ENCODE measurements at places on chromosomes 6 and 20.

DNA sequence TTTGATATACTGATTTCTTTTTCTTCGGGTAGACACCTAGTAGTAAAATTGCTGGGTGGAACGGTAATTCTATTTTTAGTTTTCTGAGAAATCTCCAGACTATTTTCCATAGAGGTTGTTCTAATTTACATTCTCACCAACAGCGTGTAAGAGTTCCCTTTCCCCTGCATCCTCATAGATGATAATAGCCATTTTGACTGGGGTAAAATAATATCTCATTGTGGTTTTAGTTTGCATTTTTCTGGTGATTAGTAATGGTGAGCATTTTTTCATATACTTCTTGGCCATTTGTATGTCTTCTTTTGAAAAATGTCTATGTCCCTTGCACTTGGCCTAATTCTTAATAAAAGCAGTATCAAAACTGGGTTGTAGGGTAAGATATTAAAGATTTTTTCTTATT is 148.9 kb upstream of the SIM1 start:
- DNase-seq, result no peak

GRCh38 chr20:56358070-56358469 is 704 bp upstream of the FAM210B start:
- no peak for DNase-seq

- DNase-seq, result no peak
These were observed 433.7 kb upstream of the MANEA start for GRCh38 chr6:95143408-95144180.

GRCh38 chr20:58233881-58234528 is 5.6 kb upstream of the ANKRD60 start:
- DNase-seq, result no peak

- no peak for DNase-seq
These were observed 1139.3 kb downstream of the HACE1 start for GRCh38 chr6:103720393-103720792.

DNA sequence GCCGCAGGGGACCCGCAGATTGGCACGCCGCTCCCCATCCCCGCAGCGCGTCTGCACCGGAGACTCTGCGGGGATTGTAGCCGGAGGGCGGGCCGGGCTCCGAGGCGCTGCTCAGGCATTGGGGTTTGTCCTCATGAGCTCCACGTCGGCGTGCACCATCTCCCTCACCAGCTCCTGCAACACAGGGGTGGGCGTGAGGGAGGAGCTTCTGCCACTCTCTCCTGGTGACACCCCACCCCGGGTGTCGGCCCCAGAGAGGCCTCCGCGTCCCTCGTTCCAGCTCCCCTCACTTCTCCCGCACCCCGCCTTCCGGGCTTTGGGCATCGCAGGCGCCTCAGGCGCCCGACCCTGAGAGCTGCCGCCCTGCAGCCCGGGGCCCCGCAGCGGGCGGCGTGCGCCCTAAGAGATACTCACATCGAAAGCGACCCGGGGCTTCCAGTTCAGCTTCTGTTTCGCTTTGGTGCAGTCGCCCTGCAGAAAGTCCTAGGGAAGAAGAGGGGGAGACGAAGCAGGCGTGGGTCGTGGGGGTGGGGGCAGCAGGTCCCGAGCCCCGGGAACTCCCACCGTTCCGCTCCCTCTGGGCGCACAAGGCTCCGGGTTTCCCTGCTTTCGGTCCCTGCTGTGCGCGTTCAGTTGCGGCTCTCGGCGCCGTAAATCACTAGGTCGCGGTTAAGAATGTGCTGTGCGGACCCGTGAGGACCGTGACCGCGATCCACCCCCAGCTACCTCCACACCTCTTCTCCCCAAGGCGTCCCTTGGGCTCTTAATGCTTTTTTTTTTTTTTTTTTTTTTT is 14.5 kb downstream of the FOXC1 start:
- no peak for DNase-seq

DNA sequence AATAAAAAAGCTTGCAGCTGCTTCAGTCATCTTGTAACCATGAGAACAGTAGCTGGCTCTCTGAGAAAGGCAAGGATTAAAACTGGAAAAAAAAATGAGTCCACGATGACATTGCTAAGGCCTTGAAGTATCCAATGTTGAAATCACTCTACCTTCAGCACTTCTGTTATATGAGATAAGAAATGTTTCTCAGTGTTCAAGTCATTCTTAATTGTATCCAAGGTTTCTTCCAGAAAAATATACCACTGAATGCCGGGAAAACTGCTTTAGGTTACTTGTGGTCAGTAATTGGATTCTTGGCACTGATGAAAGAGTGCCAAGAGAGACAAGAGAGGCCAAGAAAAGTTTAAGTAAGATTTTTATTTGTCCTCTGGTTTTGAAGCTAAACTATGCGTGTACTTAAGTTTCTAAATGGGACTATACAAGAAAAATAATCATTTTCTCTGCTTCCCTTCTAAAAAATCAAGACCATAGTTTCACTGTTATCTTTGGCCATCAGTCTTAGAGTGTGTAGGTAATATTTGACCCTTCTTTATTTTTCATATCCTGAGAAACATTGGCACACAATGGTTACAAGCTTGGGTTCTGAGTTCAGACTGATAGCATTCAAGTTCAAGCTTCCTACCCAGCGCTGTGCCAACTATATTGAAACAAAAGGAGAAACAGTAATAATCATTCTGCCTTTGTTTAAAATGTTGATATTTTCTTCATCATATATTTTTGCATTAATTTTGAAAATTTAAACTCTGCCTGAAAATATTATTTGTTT is 84.6 kb downstream of the TRDN start:
- DNase-seq, result no peak

GRCh38 chr6:41741625-41742490 is 5.3 kb downstream of the PGC start:
- no peak for DNase-seq

GRCh38 chr20:23132930-23133559 is 46.9 kb upstream of the CD93 start:
- DNase-seq, result no peak

Data from NCI-H2081 (cell line).